ENCODE measurements at places on chromosomes 6 and 20.

- DNase-seq, result no peak
Measured at GRCh38 chr20:17503301-17504065, 27.7 kb downstream of the BFSP1 start.

- DNase-seq, result no peak
Measured at GRCh38 chr20:6074145-6074561, 20.3 kb upstream of the LRRN4 start.

DNA sequence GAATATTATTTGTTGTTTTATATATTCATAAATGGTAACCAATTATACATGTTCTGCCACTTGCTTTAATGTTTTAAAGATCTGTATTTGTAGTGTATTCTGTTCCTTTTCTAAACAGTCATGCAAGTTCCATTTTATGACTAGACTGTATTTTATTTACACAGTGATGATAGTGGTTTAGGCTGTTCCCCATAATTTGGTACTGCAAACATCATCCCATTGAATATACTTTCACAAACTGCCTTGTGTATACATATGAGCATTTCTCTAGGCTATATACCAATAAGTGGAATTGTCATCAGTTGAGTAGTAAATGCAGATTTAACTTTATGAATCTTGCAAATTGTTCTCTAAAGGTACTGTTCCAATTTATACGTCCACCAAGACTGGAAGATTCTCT, 738.0 kb downstream of the EPHA7 start:
- no peak for DNase-seq

DNA sequence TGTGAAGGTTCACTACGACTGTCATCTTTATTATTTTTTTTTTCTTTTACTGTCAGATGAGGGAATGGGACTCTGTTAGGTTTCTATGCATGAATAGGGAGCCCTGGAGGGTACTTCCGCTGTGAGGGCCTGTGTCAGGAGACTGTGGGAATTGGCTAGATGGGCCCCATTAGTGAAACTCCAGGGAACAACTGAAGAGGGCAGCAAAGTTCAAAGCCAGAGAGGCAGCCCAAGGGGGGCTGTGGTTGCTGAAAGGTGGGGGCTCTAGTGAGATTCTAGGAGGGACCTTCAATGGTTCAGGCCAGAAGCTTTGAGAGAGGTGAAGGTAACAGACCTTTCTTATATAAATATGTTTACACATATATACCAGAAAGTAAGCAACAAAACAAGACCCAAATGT, 13.2 kb upstream of the EPB41L1 start:
- no peak for DNase-seq

- no peak for DNase-seq
Measured at GRCh38 chr6:154542747-154543146, 32.3 kb upstream of the CNKSR3 start.

Data from activated CD4-positive, alpha-beta T cell treated with anti-CD3 and anti-CD28 coated beads, Interleukin-2, amount 50 U/mL, for 24 hours (primary cell).